ENCODE measurements at places on chromosomes 1 and 21.
A peak's percentile ranks its signal among the peaks of the same experiment; 100 is the strongest.

DNA sequence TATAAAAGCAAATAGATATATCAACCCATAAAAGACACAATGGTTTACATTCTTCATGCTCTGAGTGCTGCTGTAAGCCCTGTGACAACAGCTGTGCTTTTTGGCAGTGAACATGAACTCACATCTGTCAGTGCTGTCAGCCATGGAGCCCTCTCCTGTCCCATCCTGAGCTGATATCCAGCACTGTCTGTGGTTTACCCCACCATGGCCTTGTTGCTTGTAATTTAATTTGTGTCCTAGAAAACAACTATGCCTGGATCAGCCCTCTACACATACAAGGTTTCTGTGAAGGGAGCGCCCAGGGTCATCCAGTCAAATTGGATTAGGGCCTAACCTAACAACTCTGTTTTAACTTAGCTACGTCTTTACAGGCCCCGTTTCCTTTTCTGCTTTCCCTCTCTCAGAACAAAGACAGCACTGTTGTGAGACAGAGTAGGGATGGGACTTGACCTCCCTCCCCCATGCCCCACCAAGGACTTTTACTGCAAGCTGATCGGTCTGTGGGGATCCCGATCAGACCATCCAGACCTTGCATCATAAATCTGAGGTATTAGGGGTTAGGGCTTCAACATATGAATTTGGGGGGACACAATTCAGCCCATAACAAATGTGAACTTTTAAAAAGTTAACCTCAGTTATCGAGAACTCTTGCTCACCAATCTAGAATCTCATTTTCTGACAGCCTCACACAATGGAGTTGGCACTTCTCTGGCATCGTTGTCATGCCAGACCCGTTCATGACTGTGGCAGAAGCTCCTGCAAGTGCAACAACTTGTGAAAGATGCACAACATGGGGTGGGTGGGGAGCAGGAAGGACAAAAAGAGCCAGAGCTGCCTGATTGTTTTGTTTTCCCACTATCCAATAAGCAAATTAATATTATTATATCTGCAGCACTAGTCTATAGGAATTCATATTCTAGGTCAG is 16.4 kb upstream of the SLC44A3 start:
- DNase-seq = no peak

- no peak for DNase-seq
These were observed 188.5 kb downstream of the HLX start for GRCh38 chr1:221067721-221068120.

DNA sequence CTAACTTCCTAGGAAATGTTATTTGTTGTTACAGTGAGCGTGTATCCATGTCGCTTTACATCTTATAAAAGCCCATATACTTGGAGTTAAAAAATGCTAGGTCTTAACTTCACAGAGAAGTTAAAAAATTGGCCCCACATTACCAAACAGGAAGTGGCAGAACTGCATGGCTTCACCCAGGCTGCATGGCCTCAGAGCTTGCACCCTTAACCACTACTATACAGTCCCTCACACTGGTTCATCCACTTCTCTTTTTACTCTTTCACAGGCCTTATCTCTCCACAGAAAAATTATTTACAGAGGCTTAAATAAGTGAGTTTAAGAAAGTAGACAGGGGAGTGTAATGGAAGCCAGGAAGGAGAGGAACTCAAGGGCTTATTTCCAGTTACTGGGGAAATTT is 402.5 kb downstream of the HHAT start:
- DNase-seq = no peak

DNA sequence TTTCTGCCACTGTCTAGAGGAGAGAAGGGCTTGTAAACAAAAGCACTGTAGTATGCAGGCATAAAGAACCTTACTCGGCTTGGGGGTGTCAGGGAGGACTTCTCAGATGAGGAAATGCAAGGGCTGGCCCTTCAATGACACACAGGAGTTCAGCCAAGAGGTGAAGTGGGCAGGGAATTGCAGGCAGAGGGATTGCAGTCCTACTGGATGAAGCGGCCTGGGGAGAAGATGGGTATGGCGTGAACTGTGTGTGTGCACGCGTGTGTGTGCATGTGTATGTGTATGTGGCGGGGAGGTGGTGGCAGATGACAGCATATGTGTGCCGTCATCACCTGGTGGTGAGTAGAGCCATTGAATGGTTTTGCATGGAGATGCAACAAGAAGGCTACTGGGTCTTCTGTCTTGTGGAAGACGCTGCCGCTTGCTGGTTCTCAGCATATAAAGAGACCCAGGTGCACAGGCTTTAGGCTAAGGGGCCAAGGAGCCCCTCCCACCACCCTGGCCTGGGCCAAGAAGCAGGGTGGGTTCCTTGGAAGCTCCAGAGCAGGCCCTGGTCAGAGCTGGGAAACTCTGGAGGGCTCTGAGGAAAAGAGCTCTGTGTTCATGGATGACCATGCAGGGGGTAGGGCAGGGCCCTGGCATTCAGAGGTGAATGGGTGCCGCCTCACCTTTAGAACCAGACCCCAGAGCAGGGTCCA is 4.1 kb upstream of the EPS8L3 start:
- no peak for DNase-seq

DNA sequence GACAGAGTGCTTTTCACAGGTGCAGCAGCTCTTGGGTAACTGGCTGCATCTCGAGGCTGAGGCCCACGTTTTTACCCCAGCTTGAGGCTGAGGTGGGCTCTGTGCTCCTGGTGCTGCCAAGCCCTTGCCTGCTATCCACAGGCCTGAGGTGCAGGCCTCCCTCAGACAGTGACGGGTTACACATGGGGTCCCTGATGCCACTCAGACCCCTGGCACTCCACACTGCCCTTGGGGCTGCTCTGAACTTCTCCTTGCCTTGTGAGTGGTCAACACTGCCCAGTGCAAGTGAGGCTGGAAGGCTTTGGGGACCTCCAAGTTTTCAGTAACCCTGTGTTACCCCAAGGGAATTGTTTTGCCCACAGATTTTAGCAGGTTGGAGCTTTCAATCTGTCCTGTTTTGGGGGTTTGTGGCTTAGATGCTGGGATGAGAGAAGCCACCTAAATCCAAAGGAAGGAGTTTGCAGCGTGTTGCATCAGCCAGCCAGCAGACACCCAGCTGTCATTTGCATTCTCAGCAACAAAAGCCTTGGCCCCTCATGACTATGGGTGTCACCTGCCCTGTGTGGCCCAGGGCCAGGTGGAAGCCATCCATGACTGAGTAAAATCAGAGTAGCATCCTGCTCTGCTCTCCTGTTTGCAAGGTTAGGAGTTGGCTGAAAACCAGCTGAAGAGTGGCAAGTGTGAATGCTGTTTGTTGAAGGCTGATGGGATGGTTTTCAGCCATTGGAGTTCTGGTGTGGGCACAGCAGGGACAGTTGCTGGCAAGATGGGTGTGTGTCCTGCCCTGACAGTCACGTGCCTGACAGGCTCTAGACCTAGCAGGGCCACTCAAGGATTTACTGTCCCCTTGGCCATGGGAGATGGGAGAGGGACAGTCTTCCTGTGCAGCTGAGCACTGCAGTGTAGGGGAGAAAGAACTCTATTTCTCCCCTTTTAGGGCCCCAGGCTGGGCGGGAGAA is 3.2 kb downstream of the RNF187 start:
- peak; percentile 82 for DNase-seq
